ENCODE measurements at places on chromosomes 4 and X. TPM values are rescaled to one million over a fixed set of nuclear protein-coding genes. Genes with fewer than 3 reads are reported as not detected.

RLIM gene
- 29.5 TPM for polyA plus RNA-seq

ITGB1BP2 gene
- polyA plus RNA-seq: 0.90 TPM

CD40LG gene
- 0.22 TPM for polyA plus RNA-seq

SSX3 gene
- not detected for polyA plus RNA-seq

MEPE gene
- not detected for polyA plus RNA-seq

TMEM47 gene
- 28.3 TPM for polyA plus RNA-seq

DUSP9 gene
- 56.6 TPM for polyA plus RNA-seq

OTUD6A gene
- 0.09 TPM for polyA plus RNA-seq

TMEM144 gene
- 4.9 TPM for polyA plus RNA-seq

SUPT20HL2 gene
- not detected for polyA plus RNA-seq

PRPS2 gene
- polyA plus RNA-seq: 87.3 TPM

MAGEE2 gene
- polyA plus RNA-seq: 0.88 TPM

DGKQ gene
- 9.6 TPM for polyA plus RNA-seq

GATA1 gene
- 0.92 TPM for polyA plus RNA-seq

Data from left renal cortex interstitium (tissue), 4 donors.